ENCODE measurements at places on chromosomes 3 and 15.

GRCh38 chr3:33826688-33827087 is 28.3 kb downstream of the PDCD6IP start:
- no peak for DNase-seq

- no peak for DNase-seq
Measured at GRCh38 chr3:112619295-112619694, 21.6 kb downstream of the CCDC80 start.

- DNase-seq = no peak
Measured at GRCh38 chr3:183220828-183221227, 32.2 kb upstream of the B3GNT5 start.

- DNase-seq = no peak
Measured at GRCh38 chr15:90154861-90155626, 46.1 kb upstream of the SEMA4B start.

DNA sequence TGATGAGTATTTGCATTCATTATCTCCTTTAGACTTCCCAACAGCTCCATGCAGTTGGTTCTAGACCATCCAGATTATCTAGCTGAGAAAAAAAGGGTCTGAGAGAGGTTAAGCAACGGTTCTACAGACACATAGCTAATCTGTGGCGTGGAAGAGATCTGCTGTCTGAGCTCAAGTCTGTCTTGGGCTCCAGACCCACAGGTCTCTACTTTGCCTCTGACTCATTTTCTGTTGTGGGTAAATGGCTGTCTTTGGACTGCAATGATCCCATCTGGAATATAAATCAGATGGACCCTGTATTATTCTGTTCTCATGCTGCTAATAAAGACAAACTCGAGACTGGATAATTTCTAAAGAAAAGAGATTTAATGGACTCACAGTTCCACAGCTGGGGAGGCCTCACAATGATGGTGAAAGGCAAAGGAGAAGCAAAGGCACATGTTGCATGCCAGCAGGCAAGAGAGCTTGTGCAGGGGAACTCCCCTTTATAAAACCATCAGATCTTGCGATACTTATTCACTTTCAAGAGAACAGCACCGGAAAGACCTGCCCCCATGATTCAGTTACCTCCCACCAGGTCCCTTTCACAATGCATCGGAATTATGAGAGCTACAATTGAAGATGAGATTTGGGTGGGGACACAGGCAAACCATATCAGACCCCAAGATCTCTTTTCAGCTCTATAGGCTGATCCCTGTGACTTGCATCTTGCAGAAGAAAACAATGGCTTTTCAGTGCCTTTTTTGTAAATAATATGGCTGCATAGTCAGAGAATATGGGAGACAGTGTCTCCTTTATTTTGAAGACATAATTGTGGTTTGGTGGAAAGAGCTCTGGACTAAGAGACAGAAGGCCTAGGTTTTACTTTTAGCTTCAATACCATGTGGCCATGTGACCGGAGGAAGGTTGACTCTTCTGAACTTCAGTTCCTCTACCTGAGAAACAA is 24.7 kb downstream of the CEMIP start:
- DNase-seq = no peak

DNA sequence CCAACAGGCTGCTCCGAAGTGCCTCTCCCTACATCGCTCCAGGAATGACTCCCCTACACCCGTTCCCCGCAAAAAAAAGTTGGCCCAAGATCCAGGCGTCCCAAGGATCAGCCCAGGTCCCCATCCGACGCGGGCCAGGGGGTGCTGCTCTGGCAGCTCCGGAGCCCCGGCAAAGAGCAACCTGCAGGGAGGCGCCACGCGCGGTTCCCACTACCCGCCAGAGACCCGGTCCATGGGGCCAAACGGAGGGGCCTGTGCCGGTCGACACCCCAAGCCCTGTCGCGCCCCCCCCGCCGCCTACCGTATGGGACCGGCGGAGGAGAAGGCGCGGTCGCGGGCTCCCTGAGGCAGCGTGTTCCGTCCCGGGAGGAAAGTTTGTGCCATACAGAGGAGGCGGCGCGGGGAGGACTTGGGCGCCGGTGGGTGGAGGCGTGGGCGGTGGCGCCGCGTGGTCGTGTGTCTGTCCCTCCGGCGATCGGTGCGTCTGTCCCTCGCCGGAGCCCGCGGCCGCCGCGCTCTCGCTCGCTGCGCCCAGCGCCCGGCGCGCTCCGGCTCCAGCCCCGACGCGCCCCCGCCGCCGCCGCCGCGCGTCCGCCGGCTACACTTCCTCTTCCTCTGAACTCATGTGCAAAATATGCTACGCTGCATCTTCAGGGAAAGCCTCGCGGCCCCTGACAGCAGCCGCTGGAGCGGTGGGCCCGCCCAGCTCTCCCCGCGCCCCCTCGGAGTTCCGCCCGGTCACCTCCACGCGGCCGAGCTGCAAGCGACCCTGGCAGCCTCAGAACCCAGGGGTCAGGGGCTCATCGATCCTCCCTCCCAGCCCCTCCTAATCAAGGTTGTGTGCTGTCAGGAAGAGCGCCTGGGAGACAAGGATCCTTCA is at the start of gene RFTN1:
Gene RFTN1, minus strand, starts transcription at position 559 of the 880 bp plus-strand sequence. CDS start 19,830 bp downstream, outside the sequence.
- DNase-seq = peak; percentile 29

DNA sequence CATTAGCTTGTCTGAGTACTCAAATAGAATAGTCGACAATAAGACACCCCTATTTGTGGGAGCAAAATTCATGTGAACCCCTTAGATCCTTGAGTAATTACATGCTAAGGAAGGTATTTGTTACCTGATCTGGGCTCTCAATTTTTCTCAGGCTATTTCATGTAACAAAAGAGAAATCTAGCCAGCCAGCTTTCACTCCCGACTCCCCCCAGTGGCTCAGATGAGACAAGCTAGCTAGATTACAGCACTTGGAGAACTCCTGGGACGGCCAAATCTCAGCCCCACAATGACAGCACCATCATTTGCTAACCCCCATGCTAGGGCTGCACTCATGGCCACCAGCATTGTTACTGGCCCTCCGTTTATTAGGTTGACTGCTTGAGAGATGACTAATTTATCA is 41.3 kb downstream of the GLDN start:
- peak; percentile 16 for DNase-seq

DNA sequence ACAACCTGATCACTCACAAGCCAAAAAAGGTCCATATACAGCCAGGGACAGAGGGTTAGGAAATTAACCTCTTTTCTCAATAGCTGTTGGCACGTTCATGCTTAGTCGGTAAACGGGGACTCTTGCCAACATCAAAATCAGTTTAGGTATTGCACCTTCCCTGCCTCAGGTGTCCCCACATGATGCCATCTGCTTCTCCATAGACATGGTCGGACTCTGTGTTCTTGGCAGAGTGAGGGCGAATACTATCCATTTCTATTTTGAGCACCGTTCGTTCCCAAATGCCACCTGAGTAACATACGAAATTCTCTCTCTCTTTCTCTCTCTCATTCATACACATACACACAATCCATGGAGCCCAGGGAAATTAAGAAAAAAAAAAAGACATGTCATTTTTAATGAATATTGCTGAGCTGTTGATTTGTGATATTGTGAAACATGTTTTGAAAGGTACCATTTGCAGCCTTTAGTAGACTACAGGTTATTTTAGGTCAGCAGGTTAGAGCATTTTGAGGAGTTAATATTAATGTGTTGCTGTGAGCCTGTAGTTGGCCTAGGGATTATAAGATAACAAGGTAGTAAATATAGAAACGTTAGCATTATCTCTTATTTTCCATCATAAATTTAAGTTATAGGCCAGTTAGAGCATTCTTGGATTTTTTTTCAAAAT is 78.5 kb downstream of the GHSR start:
- no peak for DNase-seq

DNA sequence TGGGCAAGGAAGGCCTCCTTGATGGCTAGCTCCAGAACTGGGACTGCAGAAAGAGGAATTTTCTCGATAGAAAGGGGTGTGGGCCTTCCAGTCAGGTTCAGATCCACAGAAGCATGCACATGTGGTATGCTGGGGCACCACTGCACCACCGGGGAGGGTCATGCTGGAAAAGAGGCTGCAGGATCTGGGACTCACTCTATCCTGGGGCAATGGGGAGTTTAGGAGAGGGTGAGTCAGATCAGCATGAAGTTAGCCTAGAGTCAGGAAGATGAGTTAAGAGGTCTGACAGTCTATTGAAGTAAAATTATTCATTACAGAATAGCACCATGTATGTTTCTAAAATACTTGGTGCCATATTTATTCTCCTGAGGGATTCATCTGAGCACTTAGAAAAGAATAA is 130.2 kb upstream of the TOPAZ1 start:
- no peak for DNase-seq

DNA sequence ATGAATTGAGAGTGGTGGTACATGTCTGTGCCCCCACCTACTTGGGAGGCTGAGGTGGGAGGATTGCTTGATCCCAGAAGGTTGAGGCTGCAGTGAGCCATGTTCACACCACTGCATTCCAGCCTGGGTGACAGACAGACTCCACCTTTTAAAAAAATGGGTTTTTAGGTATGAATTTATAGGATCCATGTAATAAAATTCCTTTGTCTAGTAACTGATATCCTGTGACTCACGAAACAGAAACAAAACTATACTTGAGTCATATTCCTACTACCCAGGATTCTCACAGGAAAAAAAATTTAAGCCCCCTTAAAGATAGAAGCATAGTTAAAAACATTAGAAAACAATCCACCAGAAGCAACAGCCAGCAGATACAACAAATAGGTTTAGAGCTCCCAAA is 10.0 kb upstream of the CRTC3 start:
- no peak for DNase-seq

DNA sequence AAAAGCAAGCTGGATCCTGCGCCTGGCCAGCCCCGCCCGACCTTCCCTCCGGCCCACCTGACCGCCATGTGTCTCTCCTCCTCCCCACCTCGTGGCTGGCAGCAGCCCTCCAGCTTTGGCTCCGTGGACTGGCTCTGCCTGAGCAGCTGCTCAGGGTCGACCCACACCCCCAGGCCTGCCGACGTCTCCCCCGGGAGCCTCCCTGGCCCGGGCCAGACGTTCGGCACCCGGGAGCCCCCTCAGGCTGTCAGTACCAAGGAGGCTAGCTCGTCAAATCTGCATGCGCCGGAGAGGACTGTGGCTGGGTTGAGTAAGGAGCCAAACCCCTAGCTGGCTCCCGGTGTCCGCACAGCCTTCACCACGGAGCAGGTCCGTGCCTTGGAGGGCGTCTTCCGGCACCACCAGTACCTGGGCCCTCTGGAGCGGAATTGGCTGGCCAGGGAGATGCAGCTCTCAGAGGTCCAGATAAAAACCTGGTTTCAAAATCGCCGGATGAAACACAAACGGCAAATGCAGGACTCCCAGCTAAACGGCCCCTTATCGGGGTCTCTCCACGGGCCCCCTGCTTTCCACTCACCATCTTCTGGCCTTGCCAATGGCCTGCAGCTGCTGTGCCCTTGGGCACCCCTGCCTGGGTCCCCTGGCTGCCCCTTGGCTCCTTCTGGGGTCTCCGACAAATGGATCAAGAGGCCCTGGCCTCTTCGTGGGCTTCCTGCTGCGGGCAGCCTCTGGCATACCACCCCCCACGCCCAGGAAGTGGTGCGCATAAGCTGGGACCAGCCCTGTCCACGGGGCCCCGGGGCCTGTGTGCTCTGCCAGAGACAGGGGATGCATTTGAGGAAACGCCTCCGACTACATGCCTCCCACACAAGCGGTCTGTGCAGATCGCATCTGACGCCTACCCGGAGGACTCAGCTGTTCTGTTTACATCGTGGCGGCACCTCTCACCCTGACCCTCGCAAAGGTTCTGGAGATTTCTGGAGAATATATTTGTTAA is 345.0 kb downstream of the ZNF385D start:
- DNase-seq = no peak

- DNase-seq = no peak
Measured at GRCh38 chr3:123719862-123720453, 135.1 kb upstream of the HACD2 start.

GRCh38 chr3:196537319-196537984 is 22.3 kb upstream of the SMCO1 start:
- peak; percentile 48 for DNase-seq

DNA sequence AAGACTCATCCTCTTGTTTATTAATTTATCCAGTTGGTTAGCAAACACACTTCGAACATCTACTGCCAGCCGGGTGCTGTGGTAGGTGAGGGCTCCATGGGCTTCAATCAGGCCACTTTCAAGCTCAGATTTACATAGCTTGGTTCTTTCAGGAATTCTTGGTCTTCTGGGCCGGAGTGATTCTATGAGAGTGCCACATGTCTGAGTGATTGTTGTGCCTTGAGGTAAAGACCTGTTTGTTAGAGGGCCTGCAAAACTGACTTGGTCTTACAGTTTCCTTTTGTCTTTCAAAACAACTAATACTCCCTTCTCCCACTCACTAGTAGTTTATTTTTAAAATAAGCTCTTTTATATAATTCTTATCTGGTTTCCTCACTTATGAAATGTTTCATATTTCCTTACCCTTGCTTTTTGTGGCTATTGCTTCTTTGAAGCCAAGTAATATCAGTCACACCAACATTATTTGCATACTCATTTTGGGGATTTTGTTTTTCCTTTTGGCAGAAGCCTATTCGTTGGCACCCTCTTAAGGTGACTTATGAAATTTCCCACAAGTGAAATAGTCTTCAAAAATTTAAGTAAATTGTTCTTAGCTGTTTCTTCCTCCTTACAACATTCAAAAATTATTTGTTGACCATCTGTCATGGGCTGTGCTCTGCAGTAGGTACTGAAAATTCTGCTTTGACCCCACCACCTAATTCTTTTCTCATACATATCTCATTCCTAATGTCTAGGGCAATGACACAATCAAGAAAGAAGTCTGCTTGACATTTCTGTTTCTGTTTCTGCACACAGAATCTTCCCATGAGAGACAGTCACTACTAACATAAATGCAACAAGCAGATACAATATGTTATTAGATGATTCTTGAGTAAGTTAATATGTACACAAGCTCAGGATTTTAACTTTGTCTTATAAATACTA is 120.2 kb downstream of the LRRC28 start:
- DNase-seq = peak; percentile 37

DNA sequence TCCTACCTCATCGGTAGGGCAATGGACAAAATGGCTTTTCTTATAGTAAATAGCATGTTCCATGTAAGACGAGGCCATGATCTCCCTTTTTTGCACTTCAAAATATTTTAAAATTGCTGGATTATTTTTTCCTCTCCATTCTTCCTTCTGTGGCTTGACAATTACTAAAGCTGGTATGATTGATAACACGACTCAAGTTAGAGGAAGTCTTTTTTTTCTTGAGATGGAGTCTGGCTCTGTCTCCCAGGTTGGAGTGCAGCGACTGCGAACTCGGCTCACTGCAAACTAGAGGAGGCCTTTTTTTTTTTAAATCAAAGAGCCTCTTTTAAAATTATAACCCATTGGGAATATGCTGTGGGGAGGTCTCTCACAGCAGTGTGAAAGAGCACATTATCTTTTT is 124.5 kb upstream of the TBL1XR1 start:
- DNase-seq = no peak
